NCI-H1105 (cell line): ENCODE measurements at places on chromosomes 1 and 21.

DNA sequence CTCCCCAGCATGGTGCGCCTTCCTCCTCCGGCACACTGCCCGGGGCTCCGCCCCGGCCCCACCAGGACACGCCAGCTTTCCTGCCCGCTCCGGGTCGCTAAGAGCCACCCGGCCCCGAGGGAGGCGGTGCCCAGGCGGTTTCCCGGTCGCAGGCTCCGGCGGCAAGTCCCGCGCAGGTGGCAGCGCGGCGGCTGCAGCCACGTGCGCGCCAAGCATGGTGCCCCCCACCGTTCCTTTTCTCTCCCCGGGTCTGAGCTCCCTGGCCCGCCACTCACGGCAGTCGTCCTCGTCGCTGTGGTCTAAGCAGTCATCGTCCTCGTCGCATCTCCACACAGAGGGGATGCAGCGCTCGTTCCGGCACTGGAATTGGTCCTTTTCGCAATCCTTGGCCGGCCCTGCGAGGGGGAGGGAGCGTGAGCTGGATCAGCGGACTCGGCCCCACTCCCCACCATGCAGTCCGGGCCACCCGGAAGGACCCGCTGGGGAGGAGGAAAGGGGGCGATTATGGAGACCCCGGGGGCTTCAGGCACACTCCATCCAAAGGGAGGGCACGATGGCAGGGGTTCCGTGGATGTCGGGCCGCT is 1.2 kb downstream of the LRP8 start:
- peak; percentile 56 for DNase-seq

- no peak for DNase-seq
Measured at GRCh38 chr1:84245563-84245962, 55.9 kb upstream of the SAMD13 start.

DNA sequence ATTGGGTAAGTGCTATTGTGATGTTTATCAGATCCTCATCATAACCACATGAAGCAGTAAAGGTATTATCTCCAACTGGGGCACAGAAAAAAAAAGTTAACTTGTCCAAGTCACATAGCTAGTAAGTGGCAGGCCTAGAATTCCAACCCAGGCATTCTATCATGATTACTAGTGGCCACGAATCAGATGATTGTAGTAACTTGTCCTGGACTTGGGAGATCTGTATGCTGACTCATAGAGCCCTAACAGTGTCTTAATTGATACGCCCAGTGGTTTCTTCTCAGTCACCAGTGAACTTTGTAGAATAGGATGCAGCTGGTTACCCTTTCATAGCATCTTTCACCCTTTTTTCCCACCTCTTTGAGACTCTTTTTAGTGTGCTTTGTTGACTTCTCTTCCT is 91.1 kb upstream of the UBE2U start:
- DNase-seq, result no peak

DNA sequence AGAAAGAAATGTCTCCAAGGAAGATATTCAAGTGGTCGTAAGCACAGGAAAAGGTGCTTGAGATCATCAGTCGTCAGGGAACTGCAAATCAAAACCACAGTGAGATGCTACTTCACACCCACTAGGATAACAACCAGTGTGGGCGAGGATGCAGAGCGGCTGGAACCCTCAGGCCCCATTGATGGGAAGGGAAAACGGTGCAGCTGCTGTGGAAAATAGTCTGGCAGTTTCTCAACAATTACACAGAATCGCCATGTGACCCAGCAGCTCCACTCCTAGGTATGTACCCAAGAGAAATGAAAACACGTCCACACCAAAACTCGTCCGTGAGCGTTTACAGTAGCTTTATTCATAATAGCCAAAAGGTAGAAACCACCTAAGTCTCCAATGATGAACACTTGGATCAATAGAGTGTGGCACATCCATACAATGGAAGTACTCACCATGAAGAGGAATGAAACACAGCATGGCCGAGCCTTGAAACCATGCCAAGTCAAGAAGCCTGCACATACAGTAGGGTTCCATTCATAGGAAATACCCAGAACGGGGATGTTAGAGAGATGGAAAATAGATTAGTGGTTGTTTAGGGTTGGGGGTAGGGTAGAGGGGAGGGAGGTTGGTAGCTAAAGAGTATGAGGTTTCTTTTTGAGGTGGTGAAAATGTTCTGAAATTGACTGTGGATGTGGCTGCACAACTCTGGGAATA is 6.1 kb downstream of the DFFB start:
- no peak for DNase-seq

GRCh38 chr1:4653796-4654725 is at the start of gene AJAP1:
Gene AJAP1, plus strand, starts transcription at chr1:4654609. Its CDS starts 817 bp downstream, at chr1:4655426.
- DNase-seq, result no peak

DNA sequence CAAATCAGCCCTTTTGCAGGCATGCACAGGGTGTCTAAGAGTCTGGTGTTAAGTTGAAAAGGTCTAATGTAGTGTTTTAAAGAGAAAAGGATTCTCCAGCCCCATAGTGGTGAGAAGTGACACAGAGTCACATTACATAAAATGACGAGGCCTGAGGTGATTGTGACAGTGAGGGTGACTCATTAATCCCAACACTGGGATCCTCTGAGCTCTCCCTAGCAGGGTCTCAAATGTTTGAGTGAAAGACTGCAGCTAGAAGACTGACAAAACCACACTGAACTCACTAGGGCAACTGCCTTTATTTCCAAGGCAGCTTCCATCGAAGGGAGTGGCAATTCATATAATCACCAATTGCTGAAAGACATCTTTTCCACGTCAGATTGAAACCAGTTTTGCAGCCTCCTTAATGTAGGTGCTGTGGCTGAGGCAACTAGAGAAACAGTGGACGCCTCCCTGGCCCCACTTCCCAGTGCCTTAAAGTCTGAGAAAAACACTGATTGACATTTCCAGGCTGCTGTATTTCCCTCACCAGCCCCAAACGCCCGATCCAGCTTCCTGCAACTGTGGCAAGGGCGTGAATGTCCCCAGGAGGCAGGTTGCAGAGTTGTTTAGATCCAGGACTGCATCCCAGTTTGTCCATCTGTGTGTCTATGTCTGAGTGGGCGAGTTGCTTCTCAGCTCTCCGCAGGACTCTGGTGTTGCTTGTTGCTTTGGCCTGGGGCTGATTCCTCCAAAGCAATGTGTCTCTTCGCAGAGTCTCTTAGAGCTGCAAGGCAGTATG is 81.4 kb downstream of the RUNX1 start:
- no peak for DNase-seq

DNA sequence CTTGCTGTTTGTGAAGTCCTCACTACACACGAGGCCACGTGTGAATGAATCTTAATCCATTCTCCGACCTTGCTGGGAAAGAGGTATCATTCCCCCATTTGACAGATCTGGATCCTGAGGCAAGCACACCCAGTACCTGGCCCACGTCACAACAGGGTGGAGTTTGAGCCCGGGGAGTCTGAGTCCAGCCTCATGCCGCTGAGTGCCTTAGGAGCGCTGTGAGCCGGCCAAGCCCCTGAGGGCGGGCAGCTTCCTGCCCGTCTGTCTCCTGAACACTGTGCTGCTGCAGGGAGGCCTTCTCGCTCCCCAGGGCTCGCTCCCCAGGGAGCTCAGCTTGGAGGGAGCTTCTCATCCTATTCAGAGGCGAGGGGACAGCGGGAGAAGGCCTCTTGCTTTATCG is 29.7 kb downstream of the SLC45A1 start:
- no peak for DNase-seq

GRCh38 chr1:52559875-52560274 is 7.0 kb upstream of the TUT4 start:
- no peak for DNase-seq

DNA sequence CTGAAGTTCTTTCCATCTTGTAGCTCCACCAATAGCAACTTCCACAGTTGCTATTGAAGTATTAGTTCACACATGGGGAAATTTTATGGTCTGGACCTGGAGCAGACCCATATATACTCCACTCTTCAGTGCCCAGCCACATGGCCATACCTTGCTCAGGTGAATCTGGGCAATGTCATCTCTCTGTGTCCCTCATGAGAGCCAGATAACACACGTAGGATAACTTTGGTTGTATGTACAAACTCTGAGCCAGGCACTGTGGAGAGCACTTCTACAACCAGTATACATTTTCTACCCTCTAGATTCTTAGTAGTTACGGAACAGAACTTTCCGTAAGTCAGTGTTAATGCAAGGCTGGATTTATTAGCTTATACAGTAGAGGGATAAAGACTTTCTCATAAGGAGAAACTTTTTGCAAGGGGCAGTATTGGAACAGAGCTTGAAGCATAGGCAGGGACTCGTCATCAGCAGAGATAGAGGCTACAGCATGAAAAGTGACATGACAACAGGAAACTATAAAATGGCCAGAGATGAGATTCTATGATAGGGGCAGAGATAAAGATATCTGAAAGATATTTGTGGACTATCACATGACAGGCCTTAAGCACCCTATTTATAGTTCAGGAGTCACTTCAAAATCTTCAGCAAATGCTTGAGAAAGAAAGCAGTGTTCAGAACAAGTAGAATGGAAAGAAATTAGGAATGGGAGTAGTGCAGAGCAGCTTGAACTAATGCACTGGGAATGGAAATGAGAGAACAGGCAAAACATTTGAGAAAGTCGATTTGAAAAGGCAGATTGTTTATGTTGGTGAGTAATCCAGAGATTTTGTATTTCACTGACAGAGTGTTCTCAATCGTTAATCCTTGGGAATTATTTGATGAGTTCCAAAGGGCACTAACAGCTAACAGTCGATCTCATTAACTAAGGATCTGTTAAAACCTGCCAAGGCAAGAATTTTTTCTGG is 481.8 kb downstream of the USP25 start:
- no peak for DNase-seq

- DNase-seq, result peak; percentile 8
Measured at GRCh38 chr1:215523128-215523861, 43.8 kb upstream of the KCTD3 start.

DNA sequence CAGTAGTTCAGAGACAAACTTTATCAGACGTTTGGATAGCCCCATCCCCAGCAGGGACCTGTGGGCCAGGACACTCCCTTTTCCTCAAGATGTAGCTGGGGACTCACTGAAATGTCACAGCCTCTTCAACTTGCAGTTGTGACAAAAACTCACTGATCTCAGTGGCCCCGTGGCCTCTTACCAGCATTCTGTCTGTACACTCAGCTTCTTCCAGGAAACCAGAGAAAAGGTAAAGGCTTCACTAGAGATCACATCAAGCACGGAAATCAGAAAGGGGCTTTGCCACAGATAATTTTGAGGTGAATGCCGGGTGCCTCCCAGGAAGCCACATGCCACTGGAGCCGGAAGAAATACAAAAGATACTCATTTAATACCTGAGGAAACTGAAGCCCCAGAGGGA is 122.2 kb downstream of the CCDC185 start:
- no peak for DNase-seq

DNA sequence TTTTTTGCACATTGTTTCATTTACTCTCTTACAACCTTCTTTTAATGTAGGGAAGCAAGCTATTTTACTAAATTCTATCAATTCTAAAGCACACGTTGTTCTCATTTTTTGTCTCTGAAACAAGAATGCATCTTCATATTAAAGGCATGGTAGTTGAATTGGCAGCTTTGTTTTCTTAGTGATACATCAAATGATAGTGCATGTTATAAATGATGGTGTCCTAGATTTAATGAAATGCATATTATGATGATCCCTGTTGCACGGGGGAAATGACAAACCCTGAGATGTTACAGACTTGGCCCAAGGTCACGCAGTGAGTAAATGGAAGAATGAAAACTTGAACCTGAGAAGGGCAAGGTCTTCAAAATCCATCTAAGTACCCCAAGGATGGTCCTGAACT is 213.1 kb downstream of the KAZN start:
- no peak for DNase-seq

- DNase-seq, result no peak
Measured at GRCh38 chr1:111176678-111177077, 23.8 kb downstream of the DENND2D start.

DNA sequence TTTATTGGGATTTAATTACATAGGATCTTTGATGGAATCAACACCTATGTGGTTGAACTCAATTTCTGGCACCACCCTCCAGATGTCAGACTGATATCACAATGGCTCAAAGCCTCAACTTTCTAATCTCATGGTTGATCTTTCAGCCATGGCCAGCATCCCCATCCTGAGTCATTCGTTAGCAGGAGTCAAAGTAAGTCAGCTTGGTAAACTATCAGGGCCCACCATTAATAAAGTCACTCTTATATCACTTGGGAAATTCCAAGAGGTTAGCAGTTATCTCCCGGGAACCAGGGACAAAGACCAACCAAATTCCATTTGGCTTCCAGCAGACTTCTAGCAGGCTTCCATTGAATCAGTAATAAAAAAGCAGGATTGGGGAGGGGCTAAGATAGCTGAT is 50.7 kb upstream of the TNFSF4 start:
- no peak for DNase-seq

GRCh38 chr1:215133532-215133931 is 51.0 kb downstream of the KCNK2 start:
- DNase-seq, result no peak

- no peak for DNase-seq
Measured at GRCh38 chr1:247090455-247090854, 11.8 kb upstream of the ZNF670 start.

DNA sequence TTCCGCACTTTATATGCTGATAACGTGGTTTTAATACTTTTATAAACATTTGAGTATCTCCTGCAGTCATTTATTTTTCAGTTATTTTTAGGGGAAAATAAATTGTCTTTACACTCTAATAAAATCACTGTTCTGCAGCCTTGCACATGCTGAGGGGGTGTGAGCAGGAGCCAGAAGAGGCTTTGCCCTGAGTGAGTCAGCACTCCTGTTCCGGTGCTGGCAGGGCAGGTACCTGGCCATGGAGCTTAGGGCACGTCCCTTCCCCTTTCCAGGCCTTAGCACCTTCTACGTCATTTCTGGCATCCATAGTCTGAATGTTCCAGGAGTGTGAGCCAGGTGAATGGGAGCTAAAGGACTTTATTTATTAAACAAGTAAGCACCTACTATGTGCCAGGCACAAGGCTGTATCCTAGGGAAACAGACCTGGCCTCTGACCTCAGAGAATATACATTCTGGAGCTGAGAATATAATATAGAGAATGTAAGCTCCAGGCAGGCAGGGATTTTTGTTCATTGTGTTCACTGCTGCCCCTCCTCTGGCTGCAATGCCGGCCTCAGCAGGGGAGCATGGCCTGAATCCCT is 402.9 kb downstream of the PTPRU start:
- no peak for DNase-seq

DNA sequence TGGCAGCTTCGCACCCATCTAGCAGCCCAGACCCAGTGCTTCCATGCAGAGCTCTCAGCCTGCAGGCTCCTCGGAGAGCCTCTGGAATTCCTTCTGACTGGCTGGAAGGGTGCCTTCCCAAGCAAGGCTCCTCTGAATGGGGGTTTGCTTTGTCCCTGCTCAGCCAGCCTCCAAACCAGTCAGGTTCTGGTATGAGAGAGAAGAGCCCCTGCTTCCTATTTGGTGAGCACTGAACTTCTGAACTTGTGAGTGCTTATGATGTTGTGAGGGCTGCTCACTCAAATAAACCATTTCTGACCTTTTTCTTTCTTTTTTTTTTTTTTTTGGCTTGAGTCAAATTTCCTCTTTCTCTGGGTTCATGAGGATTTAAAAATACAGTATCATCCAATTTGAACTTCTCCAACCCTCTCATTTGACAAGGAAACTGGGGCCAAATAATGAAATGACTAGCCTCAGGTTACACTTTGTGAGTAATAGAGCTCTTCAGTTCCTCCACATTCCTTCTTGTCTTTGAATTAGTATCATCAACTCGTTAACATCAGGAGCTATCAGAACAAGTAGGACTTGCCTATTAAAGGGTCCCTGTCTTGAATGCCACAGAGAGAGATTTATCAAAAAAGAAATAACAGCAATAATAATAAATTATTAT is 39.6 kb downstream of the GFI1 start:
- no peak for DNase-seq
